ENCODE measurements at places on chromosomes 6 and 20. TPM values are rescaled to one million over a fixed set of nuclear protein-coding genes. Genes with fewer than 3 reads are reported as not detected.
A peak's percentile ranks its signal among the peaks of the same experiment; 100 is the strongest.

DNA sequence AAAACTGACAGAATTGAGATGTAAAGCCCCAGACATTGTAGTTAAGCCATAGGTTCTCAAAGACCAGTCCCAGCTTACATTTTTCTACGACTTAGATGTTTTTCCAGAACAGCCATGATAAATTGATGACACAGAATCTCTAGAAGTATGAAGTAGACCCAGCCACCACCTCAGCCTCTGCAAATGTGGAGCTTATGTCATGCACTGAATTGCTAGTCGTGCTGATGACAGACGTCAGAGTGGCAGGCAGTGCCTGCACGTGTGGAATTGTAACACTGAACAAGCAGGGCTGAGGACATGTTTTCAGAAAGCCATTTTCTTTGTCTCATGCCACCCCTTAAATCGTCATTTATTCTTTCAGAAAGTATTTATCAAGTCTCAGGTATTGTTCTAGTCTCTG is 72.4 kb upstream of the TMEM181 start:
- DNase-seq = no peak

Gene HNF4A
- total RNA-seq = not detected

- DNase-seq = no peak
These were observed 157.0 kb downstream of the ADAT2 start for GRCh38 chr6:143293523-143293922.

Gene MCCD1
- not detected for total RNA-seq

DNA sequence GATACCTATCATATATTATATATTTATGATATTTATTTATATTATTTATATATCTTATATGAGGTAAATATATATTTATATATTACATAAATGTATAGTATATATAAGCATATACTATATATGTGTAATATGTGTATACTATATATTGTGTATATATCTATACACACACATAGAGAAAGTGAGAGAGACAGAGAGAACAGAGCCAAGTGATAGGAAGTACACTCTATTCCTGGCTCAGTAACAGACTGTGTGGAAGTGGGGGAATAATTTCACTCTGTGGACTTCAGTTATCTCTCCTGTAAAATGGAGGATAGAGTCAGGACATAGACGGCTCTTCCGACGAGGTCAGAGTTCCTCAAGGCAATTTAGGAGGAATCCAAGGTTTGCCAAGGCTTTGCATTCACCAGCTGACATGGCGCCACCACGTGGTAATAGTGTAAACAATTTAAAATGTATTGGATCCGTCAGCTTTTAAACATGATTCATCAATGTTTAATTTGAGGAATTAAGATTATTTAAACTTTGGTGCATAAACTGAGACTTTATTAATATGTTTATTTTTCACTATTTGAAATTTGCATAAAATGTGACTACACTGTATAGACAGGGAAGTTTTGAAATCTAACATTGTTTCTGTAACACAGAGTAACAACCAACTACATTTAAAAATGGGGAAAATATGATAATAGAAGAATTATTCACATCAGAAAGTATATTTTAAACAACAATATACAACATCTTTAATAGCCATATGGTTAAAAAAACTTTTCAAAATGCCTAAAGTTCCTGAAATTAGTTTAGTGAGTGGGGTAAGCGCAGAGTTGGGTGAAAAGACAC is 75.4 kb upstream of the TMEM244 start:
- DNase-seq = no peak

GRCh38 chr6:32195902-32196681 is 3.6 kb upstream of the GPSM3 start:
- DNase-seq = peak; percentile 87

DNA sequence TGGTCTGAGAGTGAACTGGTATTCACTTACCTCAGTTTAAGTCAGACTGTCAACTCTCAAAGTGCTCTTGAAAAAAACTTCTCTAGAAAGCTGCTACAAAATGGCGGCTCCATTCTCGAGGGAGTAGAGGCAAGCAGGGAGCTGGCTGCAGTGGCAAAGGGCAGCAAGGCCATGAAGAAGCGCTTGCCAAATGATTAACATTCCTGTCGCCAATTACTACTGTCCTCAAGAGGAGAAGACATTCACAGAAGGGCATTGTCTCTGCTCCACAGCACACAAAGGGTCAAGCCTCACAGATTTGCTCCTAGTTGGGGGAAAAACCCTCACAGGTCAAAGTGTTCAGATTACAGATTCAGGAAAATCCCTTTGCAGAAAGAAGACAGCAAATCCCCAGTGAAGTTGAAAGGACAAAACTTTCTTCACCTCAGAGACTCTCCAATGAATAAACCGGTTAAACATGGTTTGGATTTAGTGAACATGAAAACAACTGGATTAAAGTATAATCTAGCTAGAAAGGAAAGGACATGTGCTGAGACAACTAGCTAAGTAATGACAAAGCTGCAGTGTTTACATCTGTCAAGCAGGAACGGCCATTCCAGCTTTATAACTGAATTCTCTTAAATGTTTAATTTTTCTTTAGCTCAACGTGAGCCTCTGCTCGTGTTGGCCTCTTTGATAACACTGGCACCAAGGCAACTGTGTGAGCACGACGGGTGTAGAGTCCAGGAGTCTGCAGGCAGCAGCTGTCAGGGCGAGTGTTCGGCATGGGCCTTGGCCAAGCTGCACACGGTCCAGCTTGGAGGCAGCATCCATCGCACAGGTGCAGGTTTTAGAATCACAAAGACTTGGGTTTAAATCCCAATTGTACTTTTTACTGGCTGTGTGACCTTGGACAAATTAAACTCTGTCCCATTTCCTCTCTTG is 37.6 kb downstream of the NR2E1 start:
- DNase-seq = no peak

Gene RAD21L1
- total RNA-seq = not detected

GRCh38 chr6:53910834-53911233 is 116.0 kb downstream of the LRRC1 start:
- DNase-seq = no peak

GRCh38 chr20:15296422-15296821 is 959.0 kb upstream of the FLRT3 start:
- no peak for DNase-seq

Gene KIF6
- total RNA-seq = 1.1 TPM

DNA sequence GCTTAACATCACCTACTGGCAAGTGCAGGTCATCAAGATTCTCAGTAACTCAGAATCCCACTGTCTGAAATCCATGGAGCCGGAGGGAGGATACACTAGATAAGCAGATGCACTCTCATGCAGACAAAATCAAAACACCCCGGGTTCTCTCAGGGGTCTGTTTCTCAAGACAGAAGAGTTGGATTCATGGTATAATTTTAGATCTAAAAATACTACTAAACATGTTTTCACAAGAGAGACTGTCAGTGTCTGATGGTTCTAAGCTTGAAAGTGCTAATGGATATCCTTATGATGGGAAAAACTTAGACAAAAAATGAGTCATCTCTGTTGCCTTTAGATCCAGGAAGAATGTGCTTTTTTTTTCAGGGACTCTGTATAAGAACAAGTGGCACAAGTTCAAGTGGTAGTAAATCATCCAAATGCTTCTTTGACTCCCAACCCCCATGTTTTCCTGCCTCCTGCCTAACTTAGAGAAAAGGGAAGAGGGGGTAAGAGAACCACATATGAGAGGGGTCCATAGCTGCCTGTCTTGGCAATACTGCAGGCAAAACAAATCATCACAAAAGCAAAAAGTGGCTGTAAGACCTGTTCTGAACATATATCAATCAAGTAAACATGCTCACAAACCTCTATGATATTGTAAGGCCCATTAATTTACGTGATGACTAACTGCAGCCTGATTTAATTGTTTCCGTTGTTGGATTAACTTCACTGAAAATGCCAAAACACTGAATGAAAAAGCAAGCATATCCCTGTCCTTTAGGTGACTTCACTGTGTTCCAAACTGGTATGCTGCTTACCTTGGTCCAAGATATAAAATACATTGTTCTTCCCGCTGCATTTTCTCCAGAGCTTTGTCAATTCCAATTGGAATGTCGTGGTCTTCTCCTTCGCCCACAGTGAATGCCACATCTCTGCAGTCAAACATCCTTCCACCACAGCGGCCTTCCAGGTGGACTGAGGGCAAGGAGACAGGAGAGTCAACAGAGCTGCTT is 84.0 kb upstream of the TULP1 start:
- DNase-seq = peak; percentile 75

GRCh38 chr6:89122625-89123024 is 4.8 kb upstream of the SRSF12 start:
- DNase-seq = no peak

GRCh38 chr6:25154034-25154596 is 125.1 kb upstream of the CARMIL1 start:
- no peak for DNase-seq

DNA sequence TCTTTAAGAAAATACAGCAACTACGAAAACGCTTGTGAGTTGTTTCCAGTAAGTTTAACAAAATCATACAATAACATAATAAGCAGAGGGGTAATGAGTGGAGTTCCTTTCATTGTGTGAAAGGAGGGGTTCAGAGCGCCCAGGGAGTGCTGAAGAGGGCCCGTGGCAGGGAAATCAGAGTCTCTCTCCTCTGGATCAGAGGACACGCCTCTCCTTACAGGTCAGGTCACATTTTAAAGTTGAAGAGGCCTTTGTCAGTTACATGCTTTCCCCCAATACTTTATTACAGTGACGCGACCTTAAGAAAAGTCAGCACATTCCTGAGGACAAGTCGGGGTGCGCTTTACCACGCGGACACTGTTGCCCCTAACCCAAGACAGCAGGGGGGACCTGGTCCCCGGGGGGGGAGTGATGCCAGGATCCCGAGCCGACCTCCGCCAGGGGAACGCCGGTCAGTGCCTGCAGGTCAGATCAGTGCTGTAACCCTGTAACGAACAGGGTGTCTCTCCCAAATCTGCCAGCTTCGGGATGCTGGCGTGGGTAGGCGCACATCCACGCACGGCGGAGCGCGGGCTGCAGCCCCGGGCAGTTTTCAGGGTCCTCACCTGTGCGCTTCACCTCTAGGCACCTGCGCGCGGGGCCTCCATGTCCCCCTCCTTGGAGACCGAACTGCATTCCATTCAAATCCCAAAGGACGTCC is 848 bp downstream of the DACT2 start:
- DNase-seq = no peak

DNA sequence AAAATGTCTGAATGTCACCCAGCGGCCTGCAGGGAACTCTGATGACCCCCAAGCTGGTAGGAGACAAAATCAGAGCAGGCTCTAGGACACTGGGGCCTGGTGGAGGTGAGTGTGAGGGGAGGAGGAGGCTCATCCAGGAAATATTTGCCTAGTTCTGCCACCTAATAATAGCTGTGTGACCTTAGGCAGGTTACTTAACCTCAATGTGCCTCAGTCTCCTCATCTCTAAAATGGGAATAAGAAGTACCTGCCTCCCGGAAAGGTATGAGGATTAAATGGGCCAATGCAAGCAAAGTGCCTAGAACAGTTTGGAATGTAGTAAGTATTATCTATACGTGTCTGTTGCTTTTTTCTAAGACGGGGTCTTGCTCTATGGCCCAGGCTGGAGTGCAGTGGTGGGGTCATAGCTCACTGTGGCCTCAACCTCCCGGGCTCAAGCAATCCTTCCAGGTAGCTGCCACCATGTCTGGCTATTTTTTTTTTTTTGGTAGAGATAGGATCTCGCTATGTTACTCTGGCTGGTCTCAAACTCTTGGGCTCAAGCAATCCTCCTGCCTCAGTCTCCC is 60.4 kb downstream of the RAB44 start:
- no peak for DNase-seq

- DNase-seq = no peak
These were observed 95.8 kb downstream of the RPP40 start for GRCh38 chr6:4908062-4908461.

Gene COL9A1
- 46.7 TPM for total RNA-seq

Gene ZNF311
- 3.2 TPM for total RNA-seq

- no peak for DNase-seq
These were observed 32.6 kb upstream of the PCMTD2 start for GRCh38 chr20:64222851-64223525.

DNA sequence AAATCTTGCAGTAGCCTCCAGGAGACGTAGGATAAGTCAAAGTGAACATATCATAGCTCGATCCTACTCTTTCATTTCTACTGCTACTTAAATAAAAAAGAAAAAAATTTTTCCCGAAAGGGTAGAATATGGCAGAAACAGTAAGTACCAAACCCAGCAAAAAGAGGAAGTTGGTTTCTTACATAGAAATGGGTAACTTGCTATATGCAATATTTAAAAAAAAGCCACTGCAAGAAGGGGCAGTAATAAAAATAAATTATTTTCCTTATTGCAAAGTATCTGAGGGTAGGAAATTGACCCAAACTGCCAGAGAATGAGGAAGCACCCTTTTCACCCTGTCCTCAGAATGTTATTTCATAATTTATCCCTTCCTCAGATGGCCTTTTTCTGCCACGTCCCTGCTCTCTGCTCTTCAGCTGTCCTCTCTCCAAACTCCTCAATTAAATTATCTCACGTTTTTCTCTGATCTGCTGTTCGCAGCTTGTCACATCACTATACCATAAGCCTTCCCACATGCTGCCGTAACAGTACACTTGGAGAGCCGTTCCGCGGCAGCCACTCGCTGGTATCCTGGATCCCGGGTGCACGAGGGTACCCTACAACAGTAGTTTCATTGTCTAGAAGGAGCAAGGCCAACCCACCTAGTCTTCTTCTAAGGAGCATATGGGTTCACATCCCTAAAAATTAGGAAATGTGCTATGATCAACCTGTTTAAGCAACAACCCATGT is 149.6 kb downstream of the BACH2 start:
- no peak for DNase-seq

DNA sequence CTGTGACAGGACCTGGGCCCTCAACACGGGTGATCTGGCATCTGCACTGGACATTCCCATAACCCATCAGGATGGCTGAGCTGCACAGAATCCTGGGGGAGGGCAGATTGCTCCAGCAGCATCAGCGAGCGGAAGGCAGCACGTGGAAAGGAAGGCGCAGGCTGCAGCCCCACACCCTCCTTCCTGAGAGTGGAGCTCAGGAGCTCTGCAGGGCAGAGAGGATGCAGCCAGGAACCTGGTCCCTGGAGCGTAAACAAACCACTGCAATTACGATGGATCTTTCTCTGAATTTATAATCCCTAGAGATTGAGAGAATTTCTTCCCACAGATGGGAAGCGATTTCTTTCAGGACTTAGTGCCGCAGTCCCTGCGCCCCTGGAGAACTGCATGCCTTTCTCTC is 39.7 kb upstream of the EMILIN3 start:
- no peak for DNase-seq

DNA sequence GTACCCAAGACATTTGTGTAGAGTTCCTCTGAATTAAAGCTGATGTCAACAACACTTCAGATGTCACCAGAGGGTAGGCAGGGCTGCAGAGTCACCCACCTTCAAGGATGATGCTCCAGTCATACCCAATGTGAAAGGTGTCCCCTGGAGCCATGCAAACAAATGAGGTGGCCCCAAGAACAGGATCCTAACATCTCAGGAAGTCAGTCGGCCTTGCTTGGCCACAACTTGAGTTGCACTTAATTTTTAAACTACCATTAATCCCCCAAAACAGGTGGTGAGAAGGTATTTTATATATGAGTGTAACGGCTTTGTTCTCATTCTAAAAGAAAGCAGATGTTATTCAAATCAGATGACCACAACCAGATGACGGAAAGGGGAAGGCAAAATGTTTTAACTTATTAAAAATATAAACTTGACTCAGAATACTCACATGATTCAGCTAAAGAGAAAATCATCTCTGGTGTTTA is 21.1 kb upstream of the SERPINB1 start:
- no peak for DNase-seq

Gene SLC24A3
- total RNA-seq = 12.6 TPM

GRCh38 chr6:5840734-5841390 is 165.9 kb downstream of the NRN1 start:
- DNase-seq = no peak

GRCh38 chr6:149334682-149335160 is 17.2 kb downstream of the TAB2 start:
- DNase-seq = no peak

- no peak for DNase-seq
These were observed 73.4 kb upstream of the GTSF1L start for GRCh38 chr20:43800186-43800585.

Gene TNFRSF21
- total RNA-seq = 22.8 TPM

Measured in urinary bladder (tissue), 4 donors.